Natural killer cell (primary cell): ENCODE measurements at places on chromosomes 3 and 15.

DNA sequence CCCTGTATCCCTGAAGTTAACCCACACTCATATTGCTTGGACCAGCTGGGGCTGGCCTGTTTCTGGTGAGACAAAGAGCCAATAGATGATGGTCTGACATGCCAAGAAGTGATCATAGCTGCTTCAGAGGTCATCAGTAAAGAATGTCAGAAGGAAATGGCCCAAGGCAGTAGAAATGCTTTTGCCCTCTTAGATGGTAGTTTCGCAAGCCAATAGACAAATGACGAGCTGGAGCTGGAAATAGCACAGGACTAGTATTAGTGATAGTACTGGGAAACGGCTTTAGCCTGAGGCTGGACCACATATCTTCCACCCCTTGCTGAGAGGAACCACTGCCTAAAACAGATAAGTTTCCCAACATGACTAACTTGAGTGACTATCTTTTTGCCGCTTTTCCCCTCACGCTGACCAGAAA, 176.1 kb upstream of the THBS1 start:
- H3K27ac ChIP-seq = no peak overlapping the region
- H3K4me1 ChIP-seq = no peaks in the 10 kb centered on the region
- H3K36me3 ChIP-seq = no peaks in the 10 kb centered on the region
- H3K27me3 ChIP-seq = no peaks in the 10 kb centered on the region
- no peak for DNase-seq

GRCh38 chr3:194162070-194162678, 26.2 kb downstream of the HES1 start:
- H3K27me3 ChIP-seq = peaks cover 3% of the 10 kb centered on the region
- H3K36me3 ChIP-seq = no peaks in the 10 kb centered on the region
- no peaks in the 10 kb centered on the region for H3K4me1 ChIP-seq
- no peak overlapping the region for H3K27ac ChIP-seq
- no peak overlapping the region for H3K4me3 ChIP-seq

DNA sequence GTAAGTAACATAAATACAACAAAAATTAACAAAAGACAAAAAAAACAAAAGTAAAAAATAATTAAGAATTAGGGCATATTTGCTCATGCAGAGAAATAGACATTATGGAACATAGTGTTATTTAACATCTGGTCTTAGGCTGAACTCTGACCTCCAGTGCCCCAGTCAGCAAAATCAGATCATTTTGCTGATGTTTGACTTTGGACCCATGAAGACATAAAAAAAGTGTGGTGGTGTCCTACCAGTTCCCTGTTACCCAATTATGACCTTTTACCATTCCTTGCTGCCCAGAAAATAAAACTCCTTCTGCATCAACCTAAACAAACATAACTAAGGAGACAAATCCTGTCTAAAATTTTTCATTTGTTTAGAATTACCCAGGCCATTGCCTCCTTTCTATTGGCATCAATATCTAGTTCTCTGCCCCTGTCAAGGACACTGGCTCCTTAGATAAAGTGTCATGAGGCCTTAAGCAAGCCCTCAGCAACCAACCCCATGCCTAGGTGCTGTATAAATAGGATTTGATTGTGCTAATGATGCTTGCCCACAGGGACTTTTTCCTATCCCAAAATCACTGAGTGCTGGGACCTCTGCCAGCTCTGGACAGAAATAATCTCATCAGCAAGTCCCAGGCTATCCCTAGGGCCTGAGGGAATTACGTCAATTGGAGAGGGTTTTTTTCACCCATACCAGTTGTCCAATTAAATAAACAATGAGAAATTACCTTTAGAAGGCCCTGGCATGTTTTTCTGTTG, 334.5 kb upstream of the UMPS start:
- H3K36me3 ChIP-seq = no peaks in the 10 kb centered on the region
- no peaks in the 10 kb centered on the region for H3K27me3 ChIP-seq
- no peak overlapping the region for H3K27ac ChIP-seq
- H3K4me3 ChIP-seq = no peak overlapping the region
- no peak for DNase-seq

- no peaks in the 10 kb centered on the region for H3K27me3 ChIP-seq
- H3K4me1 ChIP-seq = no peaks in the 10 kb centered on the region
- no peaks in the 10 kb centered on the region for H3K36me3 ChIP-seq
- no peak overlapping the region for H3K4me3 ChIP-seq
- no peak overlapping the region for H3K27ac ChIP-seq
- DNase-seq = no peak
These were observed 40.6 kb upstream of the RBMS3 start for GRCh38 chr3:29240248-29240647.

DNA sequence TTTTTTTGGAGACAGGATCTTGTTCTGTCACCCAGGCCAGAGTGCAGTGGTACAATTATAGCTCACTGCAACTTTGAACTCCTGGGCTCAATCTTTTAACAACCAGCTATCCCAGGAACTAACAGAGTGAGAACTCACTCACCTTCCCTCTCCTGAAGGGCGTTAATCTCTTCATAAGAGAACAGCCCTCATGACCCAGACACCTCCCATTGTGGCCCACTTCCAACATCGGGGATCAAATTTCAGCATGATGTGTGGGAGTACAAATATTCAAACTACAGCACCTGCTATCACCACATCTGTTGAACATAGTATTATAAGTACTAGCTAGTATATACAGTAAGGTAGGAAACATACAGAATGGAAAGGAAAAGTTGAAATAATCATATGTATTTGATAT, 132.5 kb downstream of the DOCK3 start:
- H3K27me3 ChIP-seq = no peaks in the 10 kb centered on the region
- H3K27ac ChIP-seq = no peak overlapping the region
- H3K4me1 ChIP-seq = no peaks in the 10 kb centered on the region
- no peaks in the 10 kb centered on the region for H3K36me3 ChIP-seq
- H3K4me3 ChIP-seq = no peak overlapping the region
- no peak for DNase-seq

DNA sequence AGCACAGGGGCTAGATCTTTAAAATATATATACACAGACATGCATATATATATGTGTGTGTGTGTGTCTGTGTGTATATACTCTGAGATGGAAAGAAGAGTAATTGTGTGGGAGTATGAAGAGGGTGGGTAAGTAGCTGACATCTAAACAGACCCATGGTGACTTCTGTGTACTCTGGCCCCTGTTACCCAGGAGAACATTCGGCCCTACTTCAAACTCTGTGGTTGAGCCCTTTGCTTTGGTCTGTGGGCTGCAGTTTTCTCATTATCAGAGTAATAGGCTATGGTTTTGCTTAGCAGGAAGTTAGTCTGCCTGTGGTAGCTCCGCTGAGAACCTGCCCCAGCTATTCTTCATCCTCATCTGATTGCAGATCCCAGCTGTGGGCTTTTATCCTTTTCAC, 141.4 kb downstream of the RBPMS2 start:
- H3K27me3 ChIP-seq = no peaks in the 10 kb centered on the region
- peak overlapping the region; percentile 75 for H3K27ac ChIP-seq
- H3K4me3 ChIP-seq = no peak overlapping the region
- peaks cover 2% of the 10 kb centered on the region for H3K36me3 ChIP-seq
- DNase-seq = peak; percentile 68

GRCh38 chr15:38073178-38073946, 138.9 kb downstream of the TMCO5A start:
- H3K27me3 ChIP-seq = no peaks in the 10 kb centered on the region
- H3K4me1 ChIP-seq = peaks cover 27% of the 10 kb centered on the region
- H3K36me3 ChIP-seq = no peaks in the 10 kb centered on the region
- DNase-seq = no peak
- no peak overlapping the region for H3K4me3 ChIP-seq
- no peak overlapping the region for H3K27ac ChIP-seq

DNA sequence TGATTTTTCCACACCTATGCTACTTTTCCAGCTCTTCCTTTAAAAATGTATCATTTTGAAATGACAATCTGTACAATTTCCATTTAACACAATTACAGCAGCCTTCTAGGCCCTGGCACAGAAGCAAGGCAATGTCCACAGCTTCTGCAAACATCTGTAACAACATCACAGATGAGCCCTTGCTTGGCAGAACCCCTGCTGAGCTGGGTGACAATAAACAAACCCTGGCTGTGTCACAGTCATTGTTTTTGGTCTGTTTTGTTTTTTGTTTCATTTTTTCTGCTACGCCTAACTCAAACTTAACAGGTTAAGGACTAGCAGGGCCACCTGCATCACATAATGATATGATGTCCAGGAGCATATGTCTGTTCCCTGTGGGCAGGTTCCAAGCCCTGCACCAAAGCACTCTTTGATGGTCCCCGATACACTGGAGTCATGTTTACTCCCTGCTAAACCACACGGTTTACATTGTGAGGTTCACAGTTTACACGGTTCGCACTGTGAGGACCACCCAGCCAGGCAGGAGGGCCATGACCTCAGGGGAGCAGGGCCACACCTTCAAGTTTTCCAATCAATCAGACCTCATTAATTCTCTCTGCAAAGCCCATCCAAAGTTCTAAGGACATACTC, 186.8 kb upstream of the CHRNA7 start:
- no peaks in the 10 kb centered on the region for H3K36me3 ChIP-seq
- no peak overlapping the region for H3K4me3 ChIP-seq
- no peak for DNase-seq
- no peaks in the 10 kb centered on the region for H3K4me1 ChIP-seq
- no peaks in the 10 kb centered on the region for H3K27me3 ChIP-seq

DNA sequence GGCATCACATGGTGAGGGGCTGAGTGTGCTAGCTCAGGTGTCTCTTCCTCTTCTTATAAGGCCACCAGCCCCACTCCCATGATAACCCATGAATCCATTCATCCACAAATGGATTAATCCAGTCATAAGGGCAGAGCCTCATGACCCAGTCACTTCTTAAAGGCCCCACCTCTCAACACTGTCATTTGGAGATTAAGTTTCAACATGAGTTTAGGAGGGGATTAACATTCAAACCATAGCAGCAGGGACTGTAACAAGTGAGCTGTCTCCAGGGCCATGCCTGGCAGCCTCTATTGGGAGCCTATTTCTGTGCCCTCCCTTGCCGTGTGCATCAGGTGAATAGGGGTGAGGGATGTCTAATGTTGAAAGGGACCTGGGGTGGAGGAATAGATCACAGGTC, 77.5 kb downstream of the CHRD start:
- H3K4me1 ChIP-seq = no peaks in the 10 kb centered on the region
- no peak for DNase-seq
- no peak overlapping the region for H3K27ac ChIP-seq
- H3K36me3 ChIP-seq = no peaks in the 10 kb centered on the region
- no peak overlapping the region for H3K4me3 ChIP-seq

GRCh38 chr3:48558493-48559134, 2.0 kb upstream of the PFKFB4 start:
- no peak overlapping the region for H3K4me3 ChIP-seq
- H3K36me3 ChIP-seq = no peaks in the 10 kb centered on the region
- H3K27me3 ChIP-seq = no peaks in the 10 kb centered on the region

GRCh38 chr3:47503033-47503432, 10.5 kb downstream of the ELP6 start:
- no peak overlapping the region for H3K4me3 ChIP-seq
- H3K4me1 ChIP-seq = no peaks in the 10 kb centered on the region
- H3K27me3 ChIP-seq = no peaks in the 10 kb centered on the region
- peaks cover 44% of the 10 kb centered on the region for H3K36me3 ChIP-seq
- H3K27ac ChIP-seq = no peak overlapping the region

DNA sequence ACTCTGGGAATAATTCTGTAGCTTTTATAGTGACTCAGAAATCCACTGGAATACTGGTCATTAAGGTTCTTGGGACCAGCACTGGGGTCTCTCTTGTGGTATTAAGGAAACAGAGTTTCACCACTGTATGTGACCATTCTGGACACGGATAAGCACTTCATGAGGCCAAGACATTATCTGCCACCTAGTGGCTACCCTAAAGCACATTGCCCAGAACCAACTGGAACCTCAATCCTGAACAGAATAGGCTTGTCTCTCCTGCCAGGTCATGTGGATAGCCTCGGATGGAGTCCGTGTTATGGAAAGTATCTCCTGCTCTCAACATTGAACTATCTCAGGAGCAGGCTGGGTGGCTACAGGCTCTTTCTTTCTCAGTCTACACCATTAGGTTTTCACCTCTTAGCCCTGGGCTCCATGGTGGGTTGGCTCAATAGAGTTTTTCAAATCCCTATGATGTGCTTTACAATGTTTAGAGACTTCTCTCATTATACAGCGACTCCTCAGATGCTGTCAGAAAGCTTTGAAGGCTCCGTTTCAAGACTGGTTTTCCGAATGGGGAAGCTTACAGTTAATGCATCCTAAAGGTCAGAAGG, 167.6 kb upstream of the ST8SIA2 start:
- no peaks in the 10 kb centered on the region for H3K27me3 ChIP-seq
- H3K27ac ChIP-seq = no peak overlapping the region
- peak; percentile 28 for DNase-seq
- H3K4me3 ChIP-seq = no peak overlapping the region

DNA sequence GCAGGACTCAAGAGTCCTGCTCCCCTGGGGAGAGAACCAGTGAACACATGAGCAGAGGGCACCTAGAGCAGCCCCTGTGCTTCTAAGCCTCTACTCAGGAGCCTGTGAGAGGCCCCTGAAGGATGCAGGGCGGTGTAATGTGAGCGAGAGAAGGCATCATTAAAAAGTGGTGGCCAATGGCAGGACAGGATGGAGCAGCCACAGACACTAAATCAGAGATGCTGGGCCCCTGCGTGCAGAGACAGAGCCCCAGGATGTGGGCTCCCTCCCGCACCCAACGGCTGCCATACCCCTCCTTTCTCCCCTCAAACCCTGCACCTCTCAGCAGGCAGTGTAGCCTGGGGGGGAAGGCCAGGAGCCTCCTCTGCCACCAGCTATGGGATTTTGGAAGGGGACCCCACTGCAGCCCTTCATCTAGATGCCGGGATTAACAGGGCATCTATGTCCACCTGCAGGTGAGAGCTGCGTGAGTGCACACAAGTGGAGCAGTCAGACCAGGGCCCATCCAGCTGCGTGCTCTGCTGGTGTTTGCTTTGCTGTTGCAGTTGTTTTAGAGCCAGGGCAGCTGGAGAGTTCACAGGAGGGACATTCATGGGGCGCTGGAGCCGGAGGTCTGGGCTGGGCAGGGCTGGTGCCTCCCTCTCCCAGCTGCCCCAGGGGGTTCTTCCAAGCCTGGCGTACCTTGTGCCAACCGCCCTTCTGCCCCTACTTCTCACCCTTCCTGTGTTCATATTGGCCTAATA, 5.1 kb upstream of the IQSEC1 start:
- no peaks in the 10 kb centered on the region for H3K27me3 ChIP-seq
- no peak overlapping the region for H3K4me3 ChIP-seq
- DNase-seq = peak; percentile 20
- H3K4me1 ChIP-seq = peaks cover 30% of the 10 kb centered on the region
- H3K27ac ChIP-seq = no peak overlapping the region

- H3K27ac ChIP-seq = no peak overlapping the region
- H3K4me1 ChIP-seq = no peaks in the 10 kb centered on the region
- H3K27me3 ChIP-seq = no peaks in the 10 kb centered on the region
- DNase-seq = no peak
- H3K4me3 ChIP-seq = no peak overlapping the region
These were observed 131.9 kb upstream of the PROK2 start for GRCh38 chr3:71916747-71917369.

GRCh38 chr3:36786921-36787890, 22.9 kb upstream of the DCLK3 start:
- H3K36me3 ChIP-seq = no peaks in the 10 kb centered on the region
- H3K4me3 ChIP-seq = no peak overlapping the region
- H3K27ac ChIP-seq = no peak overlapping the region
- no peaks in the 10 kb centered on the region for H3K4me1 ChIP-seq
- DNase-seq = no peak

- DNase-seq = no peak
- H3K4me3 ChIP-seq = no peak overlapping the region
- peaks cover 50% of the 10 kb centered on the region for H3K36me3 ChIP-seq
- H3K27me3 ChIP-seq = no peaks in the 10 kb centered on the region
- H3K4me1 ChIP-seq = peaks cover 18% of the 10 kb centered on the region
- H3K27ac ChIP-seq = no peak overlapping the region
These were observed 29.4 kb downstream of the NBEAL2 start for GRCh38 chr3:47008851-47009224.

- H3K36me3 ChIP-seq = no peaks in the 10 kb centered on the region
- H3K27ac ChIP-seq = no peak overlapping the region
- peaks cover 3% of the 10 kb centered on the region for H3K4me1 ChIP-seq
- no peaks in the 10 kb centered on the region for H3K27me3 ChIP-seq
- H3K4me3 ChIP-seq = no peak overlapping the region
These were observed 13.8 kb upstream of the VIPR1 start for GRCh38 chr3:42488687-42489086.
